ENCODE measurements at places on chromosomes 5 and 9.

- no peak for DNase-seq
Measured at GRCh38 chr5:55037046-55037771, 13.2 kb downstream of the GZMK start.

- DNase-seq = no peak
Measured at GRCh38 chr9:116155698-116156039, 2.1 kb downstream of the PAPPA start.

DNA sequence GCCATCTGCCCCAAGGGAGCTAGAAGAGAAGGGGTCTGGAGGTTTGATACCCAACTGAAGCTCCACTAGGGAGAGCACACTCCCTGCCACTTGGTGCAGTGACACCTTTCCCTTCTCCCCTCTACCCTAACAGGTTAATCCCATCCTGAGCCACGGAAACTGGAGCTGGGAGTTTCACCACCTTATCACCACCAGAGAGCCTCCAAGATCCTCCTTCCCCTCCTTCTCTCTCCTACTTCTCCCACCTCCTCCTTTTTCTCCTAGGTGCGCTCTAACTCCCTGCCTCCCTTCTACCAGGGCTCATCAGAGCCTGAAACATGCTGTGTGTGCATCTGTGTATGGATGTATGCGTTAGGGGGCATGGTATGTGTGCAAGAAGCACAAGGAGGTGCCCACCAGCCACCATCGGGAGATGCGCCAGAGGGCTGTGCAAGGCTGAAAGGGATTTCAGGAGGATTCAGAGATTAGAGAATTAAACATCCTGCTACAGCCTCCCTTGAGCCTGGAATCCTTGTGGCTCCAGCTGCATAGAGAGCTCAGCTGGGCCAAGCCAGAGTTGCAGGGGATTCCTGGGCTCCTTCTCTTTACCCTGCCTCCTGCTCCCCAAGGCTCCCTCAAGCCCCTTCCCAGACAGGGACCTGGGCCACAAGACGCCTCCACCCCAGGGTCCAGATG lies 89.8 kb downstream of the PCDH1 start:
- DNase-seq = no peak

GRCh38 chr5:127514816-127515215 lies 2.6 kb upstream of the PRRC1 start:
- no peak for DNase-seq

DNA sequence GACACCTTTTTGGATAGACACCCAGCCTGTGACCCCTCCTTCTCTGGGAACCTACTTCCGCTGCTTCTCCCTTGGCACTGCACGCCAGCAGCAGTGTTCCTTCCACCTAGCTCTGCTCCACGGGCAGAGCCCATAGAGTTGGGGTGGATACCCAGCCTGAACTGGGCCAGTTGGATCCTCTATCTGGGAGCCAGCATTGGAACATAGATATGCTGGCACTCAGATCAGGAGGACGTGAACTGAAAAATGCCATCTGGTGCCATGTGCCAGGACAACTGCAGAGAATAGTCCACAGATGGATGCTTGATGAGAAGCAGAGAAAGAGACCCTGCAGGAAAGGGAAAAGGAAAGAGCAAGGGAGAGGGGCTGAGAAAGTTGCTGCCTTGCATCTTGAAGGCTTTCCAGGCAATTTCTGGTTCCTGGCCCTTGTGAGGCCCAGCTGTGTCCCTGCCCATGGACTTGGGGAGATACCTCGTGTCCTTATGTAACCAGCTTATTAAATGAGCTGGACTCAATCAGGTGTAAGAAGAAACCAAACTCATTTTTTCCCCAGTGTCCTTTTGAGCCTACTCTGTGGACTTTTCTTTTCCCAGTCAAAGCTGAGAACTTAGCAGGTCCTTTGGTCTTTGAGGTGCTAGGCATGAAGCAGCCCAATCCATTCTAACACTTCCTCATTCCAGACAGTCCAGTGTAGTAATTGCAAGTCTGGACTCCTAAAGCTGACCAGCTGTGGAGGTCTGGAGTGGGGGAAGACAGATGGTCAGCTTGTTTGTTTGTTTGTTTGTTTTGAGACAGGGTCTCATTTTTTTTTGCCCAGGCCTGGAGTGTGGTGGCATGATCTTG lies 39.1 kb downstream of the ANGPTL2 start:
- DNase-seq = no peak

DNA sequence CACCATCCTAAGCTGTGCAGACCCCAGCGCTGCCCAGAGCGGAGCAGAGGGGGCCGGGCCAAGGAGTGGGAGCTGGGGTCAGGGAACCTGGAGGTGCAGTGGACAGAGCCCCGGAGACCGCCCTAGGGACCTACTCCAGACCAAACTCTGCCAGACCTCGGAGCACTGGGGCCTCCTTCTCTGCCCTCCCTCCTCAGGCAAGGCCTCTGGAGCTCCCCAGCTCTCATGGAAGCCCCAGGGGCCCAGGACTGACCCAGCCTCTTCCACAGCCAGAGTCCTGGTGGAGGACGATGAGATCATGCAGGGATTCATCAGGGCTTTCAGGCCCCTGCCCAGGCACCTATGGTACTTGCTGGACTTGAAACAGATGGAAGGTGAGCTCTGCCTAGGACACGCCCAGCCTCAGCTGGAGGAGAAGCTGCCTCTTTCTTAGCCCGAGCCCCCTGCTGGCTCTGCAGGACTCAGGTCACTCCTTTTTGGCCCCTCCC lies 3.6 kb downstream of the PAEP start:
- no peak for DNase-seq

DNA sequence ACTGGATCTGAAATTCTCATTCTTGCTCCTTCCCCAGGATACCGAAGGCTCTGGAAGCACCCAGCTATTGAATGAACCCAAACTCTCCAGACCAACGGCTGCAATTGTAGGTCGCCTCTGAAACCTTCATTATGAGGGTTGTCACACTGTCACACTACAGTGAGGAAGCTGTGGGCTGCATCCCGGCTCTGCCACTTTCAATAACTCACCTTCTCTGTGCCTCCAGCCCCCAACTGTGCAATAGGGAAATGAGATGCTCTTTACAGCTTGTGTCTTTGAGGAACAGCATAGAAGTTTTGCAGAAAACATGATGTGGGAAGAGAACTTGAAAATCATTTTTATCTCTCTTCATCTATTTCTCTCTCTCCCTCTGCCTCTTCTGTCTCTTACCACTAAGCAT lies 69.6 kb upstream of the TGFBR1 start:
- DNase-seq = no peak

- DNase-seq = peak; percentile 24
Measured at GRCh38 chr9:79129865-79130480, 441.8 kb upstream of the TLE4 start.

- DNase-seq = no peak
Measured at GRCh38 chr5:89065919-89066318, 182.9 kb upstream of the MEF2C start.

DNA sequence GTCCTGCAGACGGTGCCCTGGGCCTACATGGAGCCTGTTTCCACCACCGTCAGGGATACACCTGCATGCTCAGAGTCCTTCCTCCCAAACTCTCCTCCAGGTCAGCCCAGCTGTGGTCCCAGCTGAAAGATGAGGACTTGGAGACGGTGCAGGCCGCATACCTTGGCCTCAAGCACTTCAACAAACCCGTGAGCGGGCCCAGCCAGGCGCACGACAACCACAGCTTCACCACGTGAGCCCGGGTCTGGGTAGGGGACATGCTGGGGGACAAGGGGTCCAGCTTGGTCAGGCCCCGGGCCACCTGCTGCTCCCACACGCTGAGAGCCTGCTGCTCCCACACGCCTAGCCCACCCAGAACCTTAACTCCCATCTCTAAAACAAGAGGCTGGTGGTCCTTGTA lies 16.6 kb upstream of the CARD19 start:
- DNase-seq = no peak

DNA sequence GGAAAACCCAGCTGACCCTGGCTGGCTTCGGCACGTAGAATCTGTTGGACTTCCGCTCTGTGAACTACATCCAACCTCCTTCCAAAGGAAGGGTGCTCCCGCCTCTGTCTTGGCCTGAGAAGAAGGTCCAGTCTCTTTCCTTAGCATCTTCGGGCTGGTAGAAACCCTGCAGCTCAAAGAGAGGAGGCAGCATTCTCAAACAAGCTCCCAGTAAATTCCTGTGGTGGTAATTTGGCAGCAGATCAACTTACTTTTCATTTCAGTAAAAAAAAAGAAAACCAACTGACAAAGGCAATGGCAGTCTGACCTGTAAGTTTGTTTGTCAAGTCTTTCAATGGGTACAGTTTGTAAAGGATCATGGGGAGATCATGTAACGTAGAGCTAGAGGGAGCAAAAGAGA lies 176.7 kb downstream of the MED10 start:
- DNase-seq = no peak

DNA sequence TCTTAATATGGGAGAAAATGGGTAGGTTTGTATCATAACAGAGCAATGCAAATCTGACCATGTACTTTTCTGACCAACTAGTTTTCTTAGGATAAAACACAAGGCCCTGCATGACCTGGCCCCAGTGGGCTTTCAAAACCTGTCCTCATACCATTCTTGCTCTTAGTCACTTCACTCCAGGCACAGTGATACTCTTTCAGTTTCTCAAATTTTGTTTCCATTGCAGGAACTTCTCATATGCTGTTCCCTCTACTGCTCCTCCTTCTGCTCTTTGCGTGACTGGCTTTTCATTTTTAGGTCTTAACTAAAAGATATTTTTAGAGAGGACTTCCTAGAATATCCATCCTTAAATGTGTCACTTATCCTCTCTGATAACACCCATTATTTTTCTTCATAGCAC lies 112.4 kb downstream of the INIP start:
- no peak for DNase-seq

GRCh38 chr5:34480810-34481528 lies 175.2 kb upstream of the RAI14 start:
- no peak for DNase-seq

GRCh38 chr5:172806897-172807672 lies 27.0 kb upstream of the ERGIC1 start:
- no peak for DNase-seq

DNA sequence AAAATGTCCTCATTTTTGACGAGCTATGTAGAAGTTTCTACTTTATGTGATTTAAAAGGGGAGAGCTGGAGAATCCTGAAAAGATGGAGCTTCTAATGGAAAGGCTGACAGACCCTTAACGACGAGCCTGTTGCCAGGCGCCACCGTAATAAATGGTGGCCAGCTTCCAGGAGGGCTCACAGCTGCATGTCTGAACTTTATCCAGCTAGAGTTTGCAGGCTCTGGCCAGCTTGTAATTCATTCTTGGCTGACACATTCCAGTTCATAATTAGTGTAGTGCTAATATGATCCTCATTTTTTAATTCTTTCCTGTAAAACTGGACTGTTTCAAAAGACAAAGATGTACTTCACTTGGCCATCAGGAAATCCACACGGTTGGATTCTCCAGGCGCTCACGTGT lies 246.7 kb downstream of the GAS1 start:
- DNase-seq = no peak

GRCh38 chr9:98807814-98808195 lies 335 bp downstream of the GALNT12 start:
- DNase-seq = no peak

DNA sequence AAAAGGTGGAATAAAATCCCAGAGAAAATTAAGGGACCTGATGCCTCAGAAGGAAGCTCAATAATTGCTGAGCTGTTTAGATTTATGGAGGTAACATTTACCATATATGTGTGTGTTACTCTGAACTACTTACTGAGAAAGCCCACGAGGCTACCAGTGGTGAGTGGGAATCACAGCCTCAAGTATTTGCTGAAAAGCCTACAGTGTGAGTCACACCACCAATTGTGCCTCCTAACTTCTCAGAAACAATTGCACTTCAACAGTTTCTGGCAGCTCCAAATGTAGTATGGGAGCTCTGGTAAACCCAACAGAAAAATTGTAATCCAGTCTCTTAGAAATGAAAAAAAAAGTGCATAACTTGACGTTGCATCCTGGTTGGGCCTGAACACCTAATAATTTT lies 551.6 kb downstream of the PRDM9 start:
- no peak for DNase-seq

GRCh38 chr5:32526810-32527209 lies 58.5 kb upstream of the SUB1 start:
- no peak for DNase-seq

DNA sequence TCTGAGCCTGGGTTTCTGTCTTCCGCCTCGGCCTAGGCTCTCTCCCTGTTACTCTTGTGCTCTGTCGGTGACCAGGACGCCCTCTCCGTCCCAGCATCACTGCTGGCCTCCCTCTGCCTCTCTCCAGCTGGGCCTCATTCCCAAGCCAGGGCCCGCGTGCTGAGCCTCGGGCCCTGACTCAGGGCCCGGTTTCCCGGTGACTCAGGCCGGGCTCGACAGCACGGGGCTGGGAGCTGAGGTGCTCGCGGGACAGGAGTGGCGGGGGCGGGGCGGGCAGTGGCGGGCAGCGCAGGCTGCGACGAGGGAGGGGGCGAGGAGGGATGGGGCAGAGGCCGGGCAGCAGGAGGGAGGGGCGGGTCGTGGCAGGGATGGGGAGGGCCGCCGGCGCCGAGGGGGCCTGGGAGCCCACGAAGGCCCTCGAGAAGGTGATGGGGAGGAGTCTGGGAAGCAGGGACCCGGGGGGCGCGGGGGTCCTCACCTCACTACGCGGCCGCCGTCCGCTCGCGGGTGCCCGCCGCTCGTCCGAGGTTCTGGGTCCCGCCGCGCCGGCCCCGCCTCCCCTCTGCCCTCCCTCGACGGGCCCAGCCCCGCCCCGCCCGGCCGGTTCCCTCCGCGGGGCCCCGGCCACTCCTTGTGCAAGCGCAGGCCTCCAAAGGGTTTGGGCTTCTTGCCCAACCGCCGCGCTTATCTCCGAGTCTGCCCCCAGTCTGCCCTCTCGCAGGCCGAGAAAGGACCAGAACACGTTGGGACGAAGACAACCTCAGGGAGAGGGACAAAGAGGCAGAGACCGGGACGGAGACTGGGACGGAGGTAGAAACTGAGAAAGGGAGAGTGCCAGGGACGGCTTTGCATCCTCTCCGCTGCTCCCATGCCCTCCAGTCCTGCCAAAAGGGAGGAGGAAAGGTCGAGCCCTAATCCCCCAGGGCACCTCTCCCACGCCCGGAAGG lies at the start of gene ARAP3:
Gene ARAP3 (minus strand): TSS at position 536 of the 947 bp plus-strand sequence. CDS start 1,744 bp downstream, outside the sequence.
- no peak for DNase-seq

DNA sequence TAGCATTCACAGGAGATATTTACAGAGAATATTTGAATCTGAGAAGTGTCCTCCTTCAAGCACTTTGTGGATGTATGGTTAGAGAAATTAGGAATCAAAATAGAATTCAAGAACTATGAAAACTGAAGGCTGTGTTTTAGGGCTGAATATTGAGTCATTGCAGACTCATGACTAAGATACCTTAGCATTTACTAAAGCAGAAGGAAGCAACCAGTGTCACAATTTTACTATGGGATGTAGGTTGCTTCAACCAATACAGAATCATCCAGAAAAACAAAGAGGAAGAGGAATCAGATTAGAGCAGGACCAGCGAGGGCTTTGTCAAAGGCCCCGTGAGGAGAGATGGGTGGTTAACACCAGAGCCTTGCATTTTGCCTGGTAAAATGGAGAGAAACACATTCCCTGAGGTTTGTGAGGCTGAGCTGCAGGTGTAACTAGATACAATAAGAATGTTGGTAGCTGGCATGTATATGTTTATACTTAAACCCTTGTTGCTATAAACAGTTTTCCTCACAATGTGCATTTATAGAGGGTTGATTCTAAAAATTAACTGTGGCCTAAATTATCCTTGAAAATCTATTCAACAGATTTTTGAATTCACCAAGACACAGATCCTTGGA lies 518.1 kb downstream of the AGTPBP1 start:
- DNase-seq = no peak

- no peak for DNase-seq
Measured at GRCh38 chr5:60514152-60514551, 185.8 kb downstream of the DEPDC1B start.

Data from NCI-H1436 (cell line).